ENCODE measurements at places on chromosomes 7 and 10.

- H3K4me1 ChIP-seq: no peaks in the 10 kb centered on the region
- no peaks in the 10 kb centered on the region for H3K27me3 ChIP-seq
- H3K36me3 ChIP-seq: no peaks in the 10 kb centered on the region
Observed at GRCh38 chr7:89623018-89623672, 531.1 kb upstream of the STEAP1 start.

DNA sequence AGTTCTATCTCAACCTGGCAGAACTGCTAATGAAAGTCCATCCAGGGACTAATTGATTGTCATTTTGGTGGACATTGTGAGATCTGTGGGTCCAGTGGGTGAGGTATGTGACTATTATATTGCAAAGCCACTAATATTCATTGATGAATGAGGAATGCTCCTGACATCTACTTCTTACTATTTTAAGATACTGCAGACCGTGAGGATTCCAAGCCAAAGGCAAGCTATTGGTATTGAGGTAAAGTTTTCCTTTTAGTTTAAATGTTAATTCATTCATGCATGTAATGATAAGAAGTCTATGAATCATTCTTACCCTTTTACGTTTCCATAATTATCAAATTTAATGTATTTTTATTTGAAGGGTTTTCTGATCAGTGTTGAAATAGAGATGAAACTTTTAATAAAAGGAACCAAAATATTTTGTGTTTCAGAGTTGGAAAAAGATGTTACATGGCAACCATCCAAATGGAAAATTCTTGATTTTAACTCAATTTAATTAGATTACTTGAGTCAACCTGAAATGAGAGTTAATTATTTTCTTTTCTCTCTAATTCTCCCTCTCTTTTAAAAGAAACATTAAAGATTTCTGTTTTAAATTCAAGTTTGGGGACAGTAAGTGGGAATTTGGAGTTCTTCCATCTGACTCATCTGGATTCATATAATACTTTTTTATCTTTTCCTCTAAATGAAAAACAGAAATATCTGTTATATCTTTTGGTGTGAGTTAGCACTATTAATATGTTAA lies 39.6 kb downstream of the NUP205 start:
- H3K27ac ChIP-seq: no peak overlapping the region
- H3K4me1 ChIP-seq: no peaks in the 10 kb centered on the region
- H3K27me3 ChIP-seq: no peaks in the 10 kb centered on the region
- DNase-seq: no peak

DNA sequence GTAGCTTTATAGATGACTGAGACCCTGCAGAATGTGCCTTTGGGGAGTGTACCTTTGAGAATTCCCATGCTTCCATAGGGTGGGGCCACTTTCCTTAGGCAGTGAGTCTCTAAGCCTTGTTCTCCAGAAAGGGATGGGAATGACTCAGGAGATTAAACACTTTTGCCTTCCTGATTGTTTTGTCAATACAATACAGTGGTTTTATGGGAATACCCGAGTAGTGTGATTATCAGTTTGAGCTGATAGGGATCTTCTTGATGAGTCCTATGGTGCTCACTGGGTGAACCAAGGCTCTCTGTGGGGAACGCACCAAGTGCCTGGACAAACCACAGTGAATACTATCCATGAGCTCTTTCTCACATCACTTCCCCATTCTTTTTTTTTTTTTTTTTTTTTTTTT lies 6.3 kb downstream of the MYOF start:
- H3K4me1 ChIP-seq: peaks cover 9% of the 10 kb centered on the region
- no peaks in the 10 kb centered on the region for H3K27me3 ChIP-seq
- no peak for DNase-seq
- H3K4me3 ChIP-seq: no peak overlapping the region

DNA sequence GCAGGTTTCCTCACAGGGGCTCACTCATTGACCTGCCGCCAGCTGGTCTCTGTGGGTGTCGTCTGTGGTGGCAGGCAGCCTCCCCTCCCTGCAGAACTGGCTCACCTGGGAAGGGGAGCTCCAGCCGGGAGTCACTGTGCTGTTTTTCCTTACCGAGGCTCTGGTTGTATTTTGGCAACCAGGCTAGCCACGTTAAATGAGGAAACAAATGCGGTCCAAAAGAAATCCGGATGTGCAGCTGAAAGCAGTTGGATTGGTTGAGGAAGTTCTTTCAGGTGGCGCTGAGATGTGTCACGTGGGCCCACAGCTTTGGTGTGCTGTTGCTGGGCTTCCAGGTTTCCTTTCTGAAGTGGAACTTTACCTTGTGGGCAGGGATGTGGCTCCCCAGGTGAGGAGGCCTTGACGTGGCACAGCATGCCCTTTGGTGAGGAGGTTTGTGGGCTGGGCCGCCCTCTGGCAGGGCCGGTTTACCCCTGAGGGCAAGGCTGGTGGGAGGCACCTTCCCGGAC lies 14.2 kb downstream of the MTURN start:
- no peak for DNase-seq
- H3K4me1 ChIP-seq: no peaks in the 10 kb centered on the region
- H3K27me3 ChIP-seq: no peaks in the 10 kb centered on the region
- no peak overlapping the region for H3K27ac ChIP-seq
- peaks cover 48% of the 10 kb centered on the region for H3K36me3 ChIP-seq

DNA sequence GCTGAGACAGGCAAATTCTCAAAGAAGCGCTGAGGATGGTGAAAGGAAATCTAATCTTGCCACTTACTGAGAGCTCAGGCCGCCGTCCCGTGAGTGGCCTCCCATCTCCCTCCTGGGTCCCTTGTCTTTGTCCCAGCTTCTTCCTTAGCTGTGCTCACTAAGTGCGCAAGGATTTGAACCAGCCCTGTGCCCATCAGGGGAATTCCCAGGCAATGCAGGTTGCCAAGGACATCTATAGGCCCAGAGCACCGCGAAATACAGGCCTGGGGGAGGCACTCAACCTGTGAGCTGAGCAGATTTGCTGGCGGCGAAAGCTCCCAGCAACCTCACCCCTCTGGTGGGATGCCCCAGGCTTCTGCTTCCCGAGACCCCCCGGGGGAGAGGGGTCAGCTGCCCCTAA lies 64.8 kb downstream of the OAT start:
- H3K27ac ChIP-seq: no peak overlapping the region
- no peak overlapping the region for H3K4me3 ChIP-seq
- H3K27me3 ChIP-seq: no peaks in the 10 kb centered on the region
- H3K36me3 ChIP-seq: no peaks in the 10 kb centered on the region
- DNase-seq: no peak
- no peaks in the 10 kb centered on the region for H3K4me1 ChIP-seq

DNA sequence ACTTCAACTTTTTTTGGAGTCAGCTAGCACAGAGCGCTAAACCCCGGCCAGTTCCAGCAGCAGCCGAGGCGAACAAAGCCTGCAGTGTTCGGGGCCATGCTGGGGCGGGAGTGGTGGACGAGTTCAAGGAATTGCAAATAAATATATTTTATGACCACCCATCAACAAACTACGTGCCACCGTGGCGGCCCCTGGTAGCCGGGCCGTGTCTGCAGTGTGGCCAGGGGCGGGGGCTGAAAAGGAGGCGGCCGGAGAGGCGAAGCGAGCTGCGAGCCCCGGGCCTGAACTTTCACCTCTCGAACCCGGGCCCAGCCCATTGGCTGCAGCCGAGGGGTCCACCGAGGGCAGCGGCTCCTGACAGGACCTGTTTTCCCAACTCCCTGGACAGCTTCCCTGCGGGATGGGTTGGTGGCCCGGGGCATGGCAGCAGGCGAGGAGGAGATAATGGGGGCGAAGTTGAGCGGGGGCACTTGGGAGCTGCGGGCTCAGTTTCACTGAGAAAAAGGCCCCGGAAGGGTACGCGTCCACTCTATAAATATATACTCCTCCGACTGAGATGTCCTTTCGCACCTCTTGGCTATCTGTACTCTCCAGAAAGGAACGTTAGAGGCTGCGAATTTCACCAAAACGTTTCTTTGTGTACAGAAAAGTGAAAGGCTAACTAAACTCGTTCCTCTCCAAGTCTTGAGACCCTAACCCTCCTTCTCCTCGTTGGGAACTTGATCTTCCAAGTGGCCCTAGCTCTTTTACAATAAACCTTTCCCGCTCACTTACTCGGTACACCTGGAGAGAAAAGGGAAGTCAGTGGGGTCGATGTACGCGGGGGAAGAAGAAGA lies 164.6 kb upstream of the PPP1R3A start:
- H3K36me3 ChIP-seq: no peaks in the 10 kb centered on the region
- peak overlapping the region; percentile 8 for H3K4me3 ChIP-seq
- H3K27ac ChIP-seq: no peak overlapping the region
- H3K4me1 ChIP-seq: peaks cover 27% of the 10 kb centered on the region

GRCh38 chr10:78335691-78336401 lies 302.2 kb downstream of the RPS24 start:
- H3K27ac ChIP-seq: peak overlapping the region; percentile 54
- no peak overlapping the region for H3K4me3 ChIP-seq
- H3K36me3 ChIP-seq: no peaks in the 10 kb centered on the region
- H3K27me3 ChIP-seq: no peaks in the 10 kb centered on the region
- DNase-seq: peak; percentile 59

- H3K27ac ChIP-seq: no peak overlapping the region
- H3K4me1 ChIP-seq: peaks cover 20% of the 10 kb centered on the region
- no peaks in the 10 kb centered on the region for H3K36me3 ChIP-seq
Observed at GRCh38 chr10:42955493-42955889, 121.4 kb upstream of the RET start.

- no peak overlapping the region for H3K4me3 ChIP-seq
- H3K27ac ChIP-seq: no peak overlapping the region
- no peaks in the 10 kb centered on the region for H3K4me1 ChIP-seq
Observed at GRCh38 chr10:104614245-104614831, 26.8 kb upstream of the SORCS3 start.

DNA sequence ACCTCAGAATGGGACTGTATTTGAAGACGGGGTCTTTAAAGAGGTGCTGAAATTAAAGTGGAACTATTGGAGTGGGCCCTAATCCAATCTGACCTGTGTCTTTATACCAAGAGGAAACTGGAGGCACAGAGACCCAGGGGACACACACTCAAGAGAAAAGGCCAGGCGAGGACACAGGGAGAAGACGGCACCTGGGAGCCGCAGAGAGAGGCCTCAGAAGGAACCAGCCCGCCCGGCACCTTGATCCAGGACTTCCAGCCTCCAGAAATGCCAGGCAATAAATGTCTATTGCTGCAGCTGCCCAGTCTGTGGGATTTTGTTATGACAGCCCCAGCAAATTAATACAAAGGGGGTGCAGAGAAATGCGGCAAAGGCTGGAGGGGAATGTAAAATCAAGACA lies 10.5 kb downstream of the CARD11 start:
- DNase-seq: no peak
- H3K27ac ChIP-seq: no peak overlapping the region
- H3K36me3 ChIP-seq: no peaks in the 10 kb centered on the region
- H3K4me1 ChIP-seq: no peaks in the 10 kb centered on the region
- no peaks in the 10 kb centered on the region for H3K27me3 ChIP-seq

DNA sequence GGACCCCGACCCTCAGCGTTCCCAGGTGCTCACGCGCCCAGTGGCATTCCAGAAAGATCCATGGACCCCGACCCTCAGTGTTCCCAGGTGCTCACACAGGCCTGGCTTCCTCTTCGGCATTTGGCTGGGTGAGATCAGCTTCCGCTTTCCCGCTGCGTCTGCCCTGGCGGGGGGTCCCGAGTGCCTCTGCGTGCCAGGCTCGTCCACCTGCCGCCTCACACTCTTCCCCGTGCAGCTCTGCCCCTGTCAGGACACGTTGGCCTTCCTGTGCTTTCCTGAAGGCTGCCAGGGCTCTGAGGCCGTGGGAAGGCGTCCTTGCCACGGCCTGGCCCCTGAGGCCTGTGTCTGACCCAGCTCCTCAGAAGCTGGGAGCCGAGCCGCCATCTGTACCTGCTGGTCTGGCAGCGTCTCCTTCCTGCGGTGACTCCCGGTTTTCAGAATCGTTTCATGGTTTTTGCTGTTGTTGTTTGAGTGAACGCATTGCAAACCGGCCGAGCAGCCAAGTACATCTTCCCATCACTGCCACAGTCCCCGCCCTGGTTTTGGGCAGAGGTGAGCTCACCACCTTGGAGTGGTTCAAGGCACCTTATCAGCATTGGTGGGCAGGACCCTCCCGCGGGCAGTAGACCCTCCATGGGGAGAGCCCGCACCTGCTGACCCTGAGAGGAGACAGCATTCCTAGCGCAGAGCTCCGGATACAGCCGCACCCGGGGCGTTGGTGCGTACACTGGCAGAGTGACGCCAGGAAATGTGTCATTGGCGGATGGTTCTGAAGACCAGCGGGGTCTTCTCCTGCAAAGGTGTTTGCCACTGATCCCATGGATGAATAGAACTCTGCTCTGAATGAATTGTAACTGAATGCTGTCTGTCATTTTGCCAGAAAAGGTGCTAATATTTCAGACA lies 17.4 kb downstream of the NKX6-2 start:
- H3K27ac ChIP-seq: no peak overlapping the region
- no peak for DNase-seq
- no peaks in the 10 kb centered on the region for H3K27me3 ChIP-seq
- H3K36me3 ChIP-seq: peaks cover 21% of the 10 kb centered on the region

DNA sequence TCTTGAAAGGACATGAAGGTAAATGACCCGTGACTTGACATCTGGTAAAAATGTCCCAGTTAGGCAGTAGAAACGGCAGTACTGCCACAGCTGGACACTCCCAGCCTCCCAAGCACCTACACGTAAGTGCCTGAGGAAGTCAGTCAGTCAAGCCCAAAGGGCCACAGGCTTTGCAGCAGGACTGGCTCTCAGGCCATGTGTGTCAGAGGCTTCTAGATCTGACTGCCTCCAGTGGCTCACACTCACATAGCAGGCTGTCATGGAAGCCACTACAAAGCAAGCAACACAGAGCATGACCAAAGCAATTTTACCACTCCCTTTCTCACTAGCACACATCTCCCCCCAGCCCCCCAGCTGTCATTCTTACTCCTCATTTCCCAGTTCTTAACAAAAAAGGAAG lies 17.8 kb upstream of the CCNJ start:
- H3K36me3 ChIP-seq: no peaks in the 10 kb centered on the region
- no peak for DNase-seq
- no peaks in the 10 kb centered on the region for H3K4me1 ChIP-seq
- H3K27ac ChIP-seq: no peak overlapping the region
- H3K27me3 ChIP-seq: no peaks in the 10 kb centered on the region
- no peak overlapping the region for H3K4me3 ChIP-seq

Data from heart left ventricle (tissue), 16 donors.